ENCODE measurements at places on chromosomes 16 and 17.

GRCh38 chr16:27838536-27839175, 224.9 kb downstream of the GSG1L start:
- no peak overlapping the region for H3K4me3 ChIP-seq
- no peaks in the 10 kb centered on the region for H3K36me3 ChIP-seq
- no peaks in the 10 kb centered on the region for H3K4me1 ChIP-seq
- H3K27me3 ChIP-seq = peaks cover 2% of the 10 kb centered on the region

DNA sequence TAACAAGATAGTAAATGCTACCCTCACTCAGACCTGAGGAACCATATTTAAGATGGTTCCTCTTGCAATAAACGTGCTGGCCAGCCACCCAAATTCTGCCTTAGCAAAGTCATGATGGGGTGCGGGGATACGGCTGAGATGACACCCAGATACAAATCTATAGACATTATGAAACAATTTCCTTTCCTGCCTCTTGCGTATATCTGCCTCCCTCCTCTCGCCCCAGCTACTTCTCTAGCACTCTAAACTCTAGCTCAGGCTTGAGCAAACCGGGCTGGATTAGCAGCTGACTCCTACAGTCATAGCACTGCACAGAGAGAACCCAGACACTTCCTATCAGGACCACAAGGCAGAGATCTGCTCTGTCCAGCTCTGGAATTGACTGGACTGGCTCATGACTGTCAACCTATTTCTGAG, 22.3 kb downstream of the CD300LF start:
- no peak for DNase-seq
- no peak overlapping the region for H3K27ac ChIP-seq
- H3K27me3 ChIP-seq = peaks cover 11% of the 10 kb centered on the region
- H3K4me3 ChIP-seq = no peak overlapping the region
- no peaks in the 10 kb centered on the region for H3K36me3 ChIP-seq
- H3K4me1 ChIP-seq = no peaks in the 10 kb centered on the region

DNA sequence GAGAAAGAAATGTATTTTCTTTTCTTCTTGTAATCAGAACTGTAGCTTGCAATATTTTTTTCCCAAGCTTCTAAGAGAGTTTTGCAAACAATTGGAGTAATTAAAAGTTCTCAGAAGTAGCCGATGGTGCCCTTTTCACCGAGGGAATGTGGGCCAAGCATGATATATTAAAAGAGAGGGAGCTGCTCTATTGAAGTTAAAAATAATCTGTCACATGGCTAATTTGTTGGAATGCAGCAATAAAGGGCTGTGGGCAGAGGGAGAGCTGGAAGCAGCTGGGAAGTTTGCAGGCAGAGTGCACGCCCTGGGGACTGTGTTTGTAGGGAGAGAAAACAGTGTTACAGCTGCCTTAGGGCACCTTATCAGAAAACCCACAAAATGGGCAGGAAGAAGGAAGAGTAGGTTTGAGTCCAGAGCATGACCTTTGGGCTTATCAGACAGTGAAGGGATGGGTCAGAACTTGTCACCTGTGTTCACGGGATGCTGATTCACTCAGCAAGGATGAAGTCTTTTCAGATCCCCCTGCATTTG, 18.5 kb upstream of the TERF2 start:
- peak; percentile 55 for DNase-seq
- H3K27me3 ChIP-seq = no peaks in the 10 kb centered on the region
- H3K27ac ChIP-seq = peak overlapping the region; percentile 29
- no peak overlapping the region for H3K4me3 ChIP-seq
- peaks cover 46% of the 10 kb centered on the region for H3K4me1 ChIP-seq
- H3K36me3 ChIP-seq = no peaks in the 10 kb centered on the region

DNA sequence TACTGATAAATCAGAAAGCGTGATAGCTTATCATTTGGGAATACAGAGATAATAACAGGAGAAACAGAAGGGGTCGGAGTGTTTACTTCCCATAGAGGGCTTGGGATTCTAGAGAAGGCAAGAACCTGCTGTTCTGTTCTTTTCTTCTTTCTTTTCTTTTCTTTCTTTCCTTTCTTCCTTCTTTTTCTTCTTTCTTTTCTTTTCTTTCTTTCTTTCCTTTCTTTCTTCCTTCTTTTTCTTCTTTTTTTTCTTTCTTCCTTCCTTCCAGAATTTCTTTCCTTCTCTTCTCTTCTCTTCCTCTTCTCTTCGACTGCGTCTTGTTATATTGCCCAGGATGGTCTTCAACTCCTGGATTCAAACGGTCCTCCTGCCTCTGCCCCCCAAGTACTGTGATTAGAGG, 18.3 kb downstream of the CNEP1R1 start:
- DNase-seq = no peak
- H3K4me1 ChIP-seq = no peaks in the 10 kb centered on the region
- H3K27me3 ChIP-seq = no peaks in the 10 kb centered on the region
- H3K4me3 ChIP-seq = no peak overlapping the region

- no peak overlapping the region for H3K27ac ChIP-seq
- H3K36me3 ChIP-seq = no peaks in the 10 kb centered on the region
- no peaks in the 10 kb centered on the region for H3K27me3 ChIP-seq
- DNase-seq = no peak
Measured at GRCh38 chr16:7653746-7654461, 321.3 kb downstream of the RBFOX1 start.

DNA sequence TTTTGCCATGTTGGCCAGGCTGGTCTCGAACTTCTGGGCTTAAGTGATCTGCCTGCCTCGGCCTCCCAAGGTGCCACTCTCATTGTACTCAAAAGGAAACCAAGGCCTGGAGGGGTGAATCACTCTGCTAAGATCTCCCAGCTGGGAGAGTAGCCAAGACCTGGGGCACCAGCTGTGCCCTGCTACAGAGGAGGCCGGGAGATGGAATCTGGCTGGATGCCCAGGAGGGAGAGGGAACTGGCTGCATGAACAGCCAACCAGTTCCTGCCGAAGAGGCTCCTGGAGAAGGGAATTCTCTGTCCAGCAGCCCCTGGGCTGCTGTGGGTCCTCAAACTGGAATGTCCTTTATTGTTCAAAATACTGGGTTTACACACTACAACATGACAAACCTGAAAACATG, 238.7 kb upstream of the CIBAR2 start:
- no peak overlapping the region for H3K27ac ChIP-seq
- peaks cover 36% of the 10 kb centered on the region for H3K4me1 ChIP-seq
- peaks cover 17% of the 10 kb centered on the region for H3K27me3 ChIP-seq

- peaks cover 20% of the 10 kb centered on the region for H3K36me3 ChIP-seq
- no peak overlapping the region for H3K27ac ChIP-seq
- H3K4me1 ChIP-seq = peaks cover 24% of the 10 kb centered on the region
- H3K4me3 ChIP-seq = no peak overlapping the region
- no peak for DNase-seq
- H3K27me3 ChIP-seq = no peaks in the 10 kb centered on the region
Measured at GRCh38 chr16:58019866-58020538, 5.6 kb upstream of the MMP15 start.

DNA sequence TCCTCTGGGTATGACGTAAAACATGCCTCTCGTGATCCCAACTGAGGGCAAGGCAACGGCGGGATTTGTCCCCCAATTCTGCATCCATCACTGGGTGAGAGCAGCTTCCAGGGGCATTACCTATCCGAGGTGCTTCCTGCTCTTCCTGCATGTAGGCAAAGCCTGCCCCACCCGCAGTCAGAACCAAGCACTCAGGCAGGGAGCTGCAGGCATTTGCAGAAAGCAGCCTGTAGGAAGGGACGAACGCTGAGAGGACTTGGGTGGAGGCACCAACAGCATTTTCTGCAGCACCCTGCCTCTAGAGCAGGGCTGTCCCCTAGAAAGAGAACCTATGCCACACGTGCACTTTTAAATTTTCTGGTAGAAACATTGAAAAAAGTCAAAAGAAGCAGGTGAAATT, 5.5 kb downstream of the BCO1 start:
- peak overlapping the region; percentile 33 for H3K4me3 ChIP-seq
- no peak for DNase-seq
- no peak overlapping the region for H3K27ac ChIP-seq

DNA sequence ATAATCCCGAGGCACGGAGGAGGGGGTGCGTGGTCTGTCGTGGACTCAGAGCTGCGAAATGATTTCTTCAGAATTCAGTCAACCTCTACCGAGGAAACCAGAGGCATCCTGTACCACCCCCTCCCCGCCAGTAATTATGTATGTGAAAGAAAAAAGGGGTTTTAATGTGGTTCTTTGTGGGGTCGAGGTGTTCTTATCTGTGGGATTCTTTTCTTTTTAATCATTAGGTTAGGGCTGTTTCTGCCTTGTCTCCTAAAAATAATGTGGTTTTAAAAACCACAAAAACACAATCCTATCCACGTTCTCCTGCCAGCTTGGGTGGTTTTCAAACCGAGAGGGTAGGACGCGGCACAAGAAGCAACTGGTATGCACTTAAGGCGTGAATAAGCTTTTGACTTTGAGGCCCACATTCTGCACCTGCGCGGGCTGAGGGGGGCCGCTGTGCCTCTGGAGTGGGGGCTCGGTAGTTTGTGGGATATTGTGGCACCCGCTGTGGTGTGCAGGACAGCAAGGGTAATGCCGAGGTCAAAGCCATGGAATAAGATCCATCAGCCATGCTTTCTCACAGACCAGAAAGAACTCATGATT, 1.0 kb downstream of the SLC47A1 start:
- H3K36me3 ChIP-seq = no peaks in the 10 kb centered on the region
- H3K4me3 ChIP-seq = no peak overlapping the region
- no peak overlapping the region for H3K27ac ChIP-seq
- peaks cover 8% of the 10 kb centered on the region for H3K4me1 ChIP-seq
- H3K27me3 ChIP-seq = peaks cover 69% of the 10 kb centered on the region

GRCh38 chr16:9437115-9437514, 345.7 kb downstream of the HAPSTR1 start:
- H3K4me3 ChIP-seq = no peak overlapping the region
- H3K27me3 ChIP-seq = no peaks in the 10 kb centered on the region
- no peaks in the 10 kb centered on the region for H3K36me3 ChIP-seq
- no peak for DNase-seq
- no peak overlapping the region for H3K27ac ChIP-seq

- H3K4me1 ChIP-seq = no peaks in the 10 kb centered on the region
- no peak overlapping the region for H3K4me3 ChIP-seq
- no peak for DNase-seq
- H3K27ac ChIP-seq = no peak overlapping the region
- no peaks in the 10 kb centered on the region for H3K27me3 ChIP-seq
Measured at GRCh38 chr17:67659028-67659427, 58.7 kb upstream of the NOL11 start.

DNA sequence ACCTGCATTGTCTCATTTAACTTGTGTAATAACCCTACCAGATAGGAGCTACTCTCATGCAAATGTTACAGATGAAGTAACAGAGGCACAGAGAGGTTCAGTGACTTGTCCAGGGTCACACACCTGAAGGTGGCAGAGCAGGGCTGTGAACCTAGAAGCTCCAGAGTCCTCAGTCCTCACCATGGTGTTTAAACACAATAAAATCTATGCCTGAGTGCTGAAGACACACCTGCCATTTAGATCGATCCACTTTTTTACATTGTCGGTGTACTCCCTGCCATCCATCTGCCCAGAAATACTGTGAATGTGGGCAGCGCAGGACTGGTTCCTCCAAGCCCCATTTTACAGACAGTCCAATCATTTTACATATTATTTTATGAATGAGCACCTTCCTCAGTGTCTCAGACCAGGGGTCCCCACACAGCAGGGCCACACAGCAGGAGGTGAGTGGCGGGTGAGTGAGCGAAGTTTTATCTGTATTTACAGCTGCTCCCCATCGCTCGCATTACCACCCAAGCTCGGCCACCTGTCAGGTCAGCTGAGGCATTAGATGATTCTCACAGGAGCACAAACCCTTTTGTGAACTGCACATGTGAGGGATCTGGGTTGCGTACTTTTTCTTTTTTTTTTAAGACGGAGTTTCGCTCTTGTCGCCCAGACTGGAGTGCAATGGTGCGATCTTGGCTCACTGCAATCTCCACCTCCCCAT, 5.6 kb downstream of the IL4R start:
- peak overlapping the region; percentile 49 for H3K4me3 ChIP-seq
- H3K27ac ChIP-seq = peak overlapping the region; percentile 90
- no peaks in the 10 kb centered on the region for H3K27me3 ChIP-seq

- H3K4me1 ChIP-seq = no peaks in the 10 kb centered on the region
- no peak overlapping the region for H3K27ac ChIP-seq
- H3K36me3 ChIP-seq = peaks cover 41% of the 10 kb centered on the region
- H3K27me3 ChIP-seq = no peaks in the 10 kb centered on the region
- no peak for DNase-seq
- no peak overlapping the region for H3K4me3 ChIP-seq
Measured at GRCh38 chr17:18278867-18279266, 18.4 kb downstream of the MIEF2 start.

DNA sequence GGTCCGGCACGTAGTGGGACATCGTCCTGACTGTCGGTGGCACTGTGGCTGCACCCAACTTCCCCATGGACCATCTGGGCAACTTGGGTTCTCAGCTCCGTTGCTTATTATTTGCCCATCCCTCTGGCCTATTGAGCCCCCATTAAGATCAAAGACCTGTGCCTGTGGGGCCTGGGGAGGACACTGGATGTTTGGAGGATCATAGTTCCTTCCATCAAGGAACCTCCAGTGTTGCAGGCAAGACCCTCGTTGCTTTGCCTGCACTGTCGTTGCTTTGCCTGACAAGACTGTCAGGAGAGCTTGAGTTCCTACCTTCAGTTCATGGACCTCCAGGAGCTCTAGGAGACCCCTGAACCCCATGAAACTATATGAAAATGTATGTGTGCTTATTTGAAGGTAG, 127.2 kb downstream of the CCDC144A start:
- H3K27me3 ChIP-seq = no peaks in the 10 kb centered on the region
- H3K27ac ChIP-seq = no peak overlapping the region
- no peak overlapping the region for H3K4me3 ChIP-seq
- H3K36me3 ChIP-seq = peaks cover 2% of the 10 kb centered on the region
- H3K4me1 ChIP-seq = peaks cover 6% of the 10 kb centered on the region

DNA sequence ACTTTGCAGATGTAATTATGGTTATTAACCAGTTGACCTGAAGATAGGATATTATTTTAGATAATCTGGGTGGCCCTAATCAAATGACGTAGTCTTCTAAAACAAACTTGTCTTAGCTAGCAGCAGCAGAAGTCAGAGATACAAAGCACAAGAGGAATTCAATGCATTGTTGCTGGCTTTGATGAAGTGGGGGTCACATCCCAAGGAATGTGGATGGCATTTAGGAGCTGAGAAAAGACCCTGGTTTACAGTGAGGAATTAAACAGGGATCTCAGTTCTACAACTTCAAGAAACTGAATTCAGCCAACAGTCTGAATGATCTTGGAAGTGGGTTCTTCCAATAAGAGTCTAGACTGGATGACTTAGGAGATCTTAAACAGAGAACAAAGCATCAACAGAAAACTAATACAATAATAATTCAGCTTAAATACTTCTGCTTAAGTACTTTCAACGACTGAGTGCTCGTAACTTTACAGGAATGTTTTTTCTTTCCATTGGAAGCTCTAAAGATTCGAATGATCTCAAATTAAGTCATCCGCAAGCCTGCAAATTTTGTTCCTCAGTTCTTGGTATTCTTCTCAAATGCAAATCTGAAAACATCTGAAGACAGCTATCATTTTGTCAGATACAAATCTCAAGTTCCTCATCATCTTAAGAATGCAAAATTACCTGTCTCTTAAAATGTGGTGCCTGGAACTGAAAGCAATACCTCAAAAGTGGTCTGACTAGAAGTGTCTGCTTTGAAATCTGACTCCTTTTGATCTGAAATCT, 3.3 kb downstream of the C16orf46 start:
- peaks cover 15% of the 10 kb centered on the region for H3K4me1 ChIP-seq
- H3K36me3 ChIP-seq = no peaks in the 10 kb centered on the region
- no peak for DNase-seq
- no peak overlapping the region for H3K4me3 ChIP-seq
